Activated T-cell treated with anti-CD3 and anti-CD28 coated beads for 1 hour (primary cell): ENCODE measurements at places on chromosomes 4 and X.

GRCh38 chr4:150308824-150309472 is 230.7 kb downstream of the DCLK2 start:
- DNase-seq: no peak

GRCh38 chr4:517061-517805 is 18.2 kb downstream of the PIGG start:
- no peak for DNase-seq

GRCh38 chr4:163137581-163137980 is 29.1 kb downstream of the NAF1 start:
- no peak for DNase-seq

GRCh38 chr4:143538979-143539669 is 25.6 kb downstream of the SMARCA5 start:
- DNase-seq: no peak

- DNase-seq: no peak
Observed at GRCh38 chr4:16248605-16249004, 22.3 kb upstream of the TAPT1 start.

DNA sequence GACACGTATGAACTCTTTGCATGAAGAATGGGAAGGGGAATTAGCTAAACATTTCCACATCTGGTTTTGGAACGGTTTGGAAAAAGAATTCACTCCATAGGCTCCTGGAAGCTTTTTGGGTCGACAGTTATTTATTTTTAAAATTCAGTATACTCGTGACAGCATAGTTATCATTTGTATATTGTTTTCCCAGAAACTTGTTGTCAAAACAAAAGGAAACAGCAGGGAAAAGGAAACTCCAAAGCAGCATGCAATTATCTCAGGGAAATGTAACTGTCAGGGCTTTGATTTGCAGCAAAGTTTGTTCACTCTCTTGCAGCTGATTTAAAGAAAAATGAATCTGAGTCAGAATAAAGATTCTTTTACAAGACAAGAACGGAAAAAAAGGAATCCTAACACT is 86.5 kb downstream of the PLAC1 start:
- no peak for DNase-seq

- DNase-seq: no peak
Observed at GRCh38 chr4:13860126-13860525, 232.6 kb upstream of the BOD1L1 start.

GRCh38 chr4:153013202-153013977 is 77.3 kb downstream of the FHDC1 start:
- DNase-seq: no peak

- DNase-seq: peak; percentile 31
Observed at GRCh38 chr4:113682730-113683537, 78.6 kb downstream of the CAMK2D start.

DNA sequence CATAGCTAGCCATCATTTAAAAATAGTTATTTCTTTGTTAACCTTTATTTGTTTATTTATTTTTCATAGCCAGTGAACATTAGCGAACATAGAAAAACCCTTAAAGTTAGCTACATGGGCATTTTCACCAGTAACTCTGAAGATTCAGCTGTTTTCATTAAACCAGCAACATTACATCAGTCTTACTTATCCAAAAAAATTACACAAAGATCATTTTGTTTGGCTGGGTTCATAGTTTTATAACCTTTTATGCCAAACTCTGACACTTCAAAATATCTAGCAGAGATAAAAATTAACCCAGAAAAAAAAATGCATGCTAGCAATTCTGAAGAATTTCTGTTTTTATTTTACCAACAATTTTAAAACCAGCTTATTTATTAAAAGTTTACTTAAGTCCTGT is 784.1 kb downstream of the PCDH18 start:
- no peak for DNase-seq
